ENCODE measurements at places on chromosomes 2 and 18.

DNA sequence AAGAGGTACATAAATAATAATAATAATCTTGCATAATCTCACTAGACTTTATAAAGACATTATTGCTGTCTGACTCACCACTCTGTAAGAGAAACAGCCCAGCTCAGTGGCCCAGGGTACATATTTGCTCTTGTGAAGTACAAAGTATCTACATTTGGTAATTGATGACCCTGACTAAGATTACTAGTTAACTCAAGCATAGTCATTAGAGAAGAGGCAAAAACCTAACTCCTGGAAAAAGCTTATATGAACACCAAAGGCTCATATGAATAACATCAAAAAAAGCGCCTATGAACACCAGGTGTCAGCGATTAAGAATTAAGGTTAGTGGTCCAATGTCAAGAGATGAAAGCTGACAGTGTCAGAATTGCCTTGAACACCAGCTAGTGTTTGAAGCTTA lies 38.4 kb downstream of the RAD51AP2 start:
- no peak for DNase-seq

GRCh38 chr2:161090411-161090810 lies 69.8 kb upstream of the TANK start:
- DNase-seq: no peak

DNA sequence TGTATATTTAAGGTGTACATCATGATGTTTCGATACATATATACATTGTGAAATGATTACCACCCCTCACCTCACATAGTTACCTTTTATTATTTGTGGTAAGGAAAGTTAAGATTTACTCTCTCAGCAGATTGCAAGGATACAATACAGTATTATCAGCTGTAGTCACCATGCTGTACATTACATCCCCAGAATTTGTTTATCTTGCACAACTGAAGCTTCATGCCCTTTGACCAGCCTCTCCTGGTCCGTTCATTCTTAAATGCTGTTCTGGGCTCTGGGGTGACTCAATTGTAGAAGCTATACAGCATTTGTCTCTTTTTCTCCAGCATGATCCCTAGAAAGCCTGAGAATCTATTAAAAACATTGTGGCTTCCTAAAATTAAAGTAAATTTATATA lies 90.8 kb downstream of the PTPRM start:
- DNase-seq: no peak

GRCh38 chr2:204468746-204469429 lies 76.4 kb upstream of the PARD3B start:
- DNase-seq: no peak

DNA sequence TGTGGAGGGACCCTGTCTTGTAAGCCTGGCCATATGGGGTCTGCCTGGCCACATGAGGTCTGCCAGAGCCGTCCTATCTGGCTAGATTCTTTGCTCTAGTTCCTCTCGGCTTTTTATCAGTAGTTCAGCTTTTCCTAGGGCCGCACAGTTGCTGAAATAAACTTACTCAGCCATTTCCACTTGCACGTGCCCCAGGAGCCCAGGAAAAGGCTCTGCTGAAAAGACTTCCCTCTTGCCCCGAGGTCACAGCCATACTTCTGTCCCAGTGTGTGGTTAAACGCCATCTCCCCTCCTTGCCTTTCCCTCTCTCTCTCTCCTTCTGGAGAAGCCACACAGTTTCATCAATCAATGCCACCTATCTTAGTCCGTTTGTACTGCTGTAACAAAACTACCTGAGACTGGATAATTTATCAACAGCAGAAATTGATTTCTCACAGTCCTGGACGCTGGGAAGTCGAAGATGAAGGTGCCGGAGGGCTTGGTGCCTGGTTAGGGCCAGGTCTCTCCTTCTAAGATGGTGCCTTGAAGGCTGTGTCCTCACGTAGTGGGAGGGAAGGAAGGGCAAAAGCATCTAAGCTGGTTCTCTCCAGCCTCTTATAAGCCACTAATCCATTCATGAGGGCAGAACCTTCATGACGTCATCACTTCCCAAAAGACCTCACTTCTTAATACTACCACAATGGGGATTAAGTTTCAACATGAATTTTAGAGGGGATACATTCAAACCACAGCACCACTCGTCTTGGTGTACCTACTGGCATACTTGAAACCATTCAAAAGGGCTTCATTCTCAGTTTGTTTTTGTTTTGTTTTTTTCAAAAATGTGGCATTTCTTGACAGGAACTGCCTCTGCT lies 11.2 kb upstream of the GALM start:
- no peak for DNase-seq

DNA sequence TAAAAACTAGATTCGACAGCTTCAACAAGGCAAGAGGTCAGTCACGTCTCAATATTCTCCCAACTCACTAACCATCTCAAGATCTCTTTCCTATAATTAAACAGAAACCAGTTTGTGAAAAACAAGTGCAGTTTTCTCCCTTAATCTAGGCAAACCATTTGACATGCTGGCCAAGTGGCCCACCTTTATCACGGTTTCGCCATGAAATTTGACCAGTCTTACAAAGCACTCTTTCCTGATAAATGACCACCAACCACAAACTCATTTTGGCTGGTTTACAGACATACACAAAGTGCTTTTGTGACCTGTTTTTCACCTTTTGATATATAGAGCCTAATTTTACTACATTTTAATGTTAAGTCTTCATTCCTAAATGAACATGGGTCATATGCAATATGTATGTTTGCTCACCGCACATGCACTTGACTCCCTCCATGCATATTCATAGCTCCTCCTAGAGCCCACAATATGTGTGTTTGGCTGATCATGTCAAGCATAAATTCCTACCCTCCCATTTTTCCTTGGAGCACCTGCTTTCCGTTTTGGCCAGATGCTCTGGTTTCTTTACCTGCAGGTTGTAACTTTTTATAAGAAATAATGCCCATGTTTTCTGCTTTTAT lies 385.1 kb downstream of the RAD51AP2 start:
- DNase-seq: no peak

DNA sequence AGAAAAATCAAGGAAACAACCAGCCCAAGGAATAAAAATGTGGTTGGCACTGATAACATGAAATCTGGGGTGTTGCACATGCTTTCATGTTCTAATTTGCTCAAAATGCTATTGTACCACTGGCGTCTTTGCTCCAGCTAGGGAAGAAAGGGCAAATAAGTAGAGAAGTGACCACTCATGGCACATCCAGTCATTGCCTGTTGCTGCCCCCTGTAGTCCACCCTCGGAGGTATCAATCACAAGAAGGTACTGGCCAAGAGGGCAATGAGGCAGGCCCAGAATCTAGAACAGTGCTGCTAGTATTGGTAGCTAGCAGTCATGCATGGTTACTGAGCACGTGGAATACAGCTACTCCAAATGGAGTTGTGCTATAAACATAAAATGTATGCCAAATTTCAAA lies 213.4 kb downstream of the CDCA7 start:
- DNase-seq: no peak
